ENCODE measurements at places on chromosomes 11 and 22.

- DNase-seq = no peak
These were observed 326.1 kb upstream of the NCAM1 start for GRCh38 chr11:112634995-112635737.

DNA sequence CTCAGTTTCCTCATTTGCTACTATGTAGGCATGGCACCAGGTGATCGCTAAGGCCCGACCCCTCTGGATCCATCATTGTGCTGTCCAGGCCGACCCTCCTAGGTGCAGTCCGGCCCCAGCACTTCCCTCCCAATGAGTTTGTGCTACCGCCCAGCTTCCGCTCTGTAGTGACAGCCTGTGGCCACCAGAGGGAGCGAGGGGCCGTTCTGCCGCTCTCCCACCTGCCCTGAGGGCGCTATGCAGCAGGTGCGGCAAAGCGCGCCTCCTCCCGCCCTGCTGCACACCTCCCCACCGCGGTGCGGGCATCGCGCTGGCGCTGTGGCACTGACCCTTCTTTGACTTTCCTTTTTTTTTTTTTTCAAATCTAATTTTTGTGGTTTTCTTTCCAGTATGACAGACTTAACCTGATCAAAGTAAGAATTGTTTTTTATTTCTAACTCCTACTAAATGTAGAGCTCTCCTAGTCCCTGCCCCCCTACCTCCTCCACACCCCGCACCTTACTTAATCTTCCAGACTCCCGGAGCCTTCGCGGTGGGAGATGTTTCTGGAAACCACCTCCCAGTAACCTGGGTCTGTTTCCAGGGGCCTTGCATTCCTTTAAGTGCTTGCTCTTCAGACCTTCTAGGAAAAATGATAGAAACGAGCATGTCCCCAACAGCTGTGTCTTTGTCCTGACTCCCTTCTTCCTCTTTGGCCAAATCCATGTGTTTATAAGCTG lies 73.7 kb downstream of the SCN3B start:
- DNase-seq = peak; percentile 81

DNA sequence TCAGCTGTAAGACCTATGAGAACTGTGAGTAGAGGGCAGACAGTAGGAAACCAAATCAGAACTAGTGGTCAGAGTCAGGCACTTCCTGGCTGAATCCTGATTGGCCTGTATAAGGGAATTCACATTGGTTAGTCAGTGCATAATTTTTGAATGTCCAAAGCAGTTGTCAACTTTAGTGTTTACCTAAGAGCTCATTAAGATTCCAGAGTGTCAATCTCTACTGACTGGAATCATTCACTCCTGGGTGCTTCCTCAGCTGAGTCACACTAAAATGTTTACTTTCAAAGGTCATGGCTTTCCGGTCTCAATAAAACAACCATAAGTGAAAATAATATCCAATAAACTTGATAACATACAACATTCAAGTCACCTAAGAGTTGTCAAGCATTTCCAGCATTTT lies 306.1 kb downstream of the C11orf87 start:
- no peak for DNase-seq

- DNase-seq = no peak
These were observed 230.1 kb downstream of the MIAT start for GRCh38 chr22:26887456-26887855.

GRCh38 chr22:36470994-36471331 lies 10.5 kb downstream of the TXN2 start:
- DNase-seq = no peak

- DNase-seq = no peak
These were observed 9.4 kb downstream of the MOB2 start for GRCh38 chr11:1476940-1477736.

GRCh38 chr11:93216511-93217101 lies 18.8 kb upstream of the SLC36A4 start:
- no peak for DNase-seq

GRCh38 chr11:112878033-112878601 lies 83.1 kb upstream of the NCAM1 start:
- DNase-seq = no peak

- peak; percentile 67 for DNase-seq
These were observed 18.4 kb upstream of the RAPSN start for GRCh38 chr11:47467357-47467756.

DNA sequence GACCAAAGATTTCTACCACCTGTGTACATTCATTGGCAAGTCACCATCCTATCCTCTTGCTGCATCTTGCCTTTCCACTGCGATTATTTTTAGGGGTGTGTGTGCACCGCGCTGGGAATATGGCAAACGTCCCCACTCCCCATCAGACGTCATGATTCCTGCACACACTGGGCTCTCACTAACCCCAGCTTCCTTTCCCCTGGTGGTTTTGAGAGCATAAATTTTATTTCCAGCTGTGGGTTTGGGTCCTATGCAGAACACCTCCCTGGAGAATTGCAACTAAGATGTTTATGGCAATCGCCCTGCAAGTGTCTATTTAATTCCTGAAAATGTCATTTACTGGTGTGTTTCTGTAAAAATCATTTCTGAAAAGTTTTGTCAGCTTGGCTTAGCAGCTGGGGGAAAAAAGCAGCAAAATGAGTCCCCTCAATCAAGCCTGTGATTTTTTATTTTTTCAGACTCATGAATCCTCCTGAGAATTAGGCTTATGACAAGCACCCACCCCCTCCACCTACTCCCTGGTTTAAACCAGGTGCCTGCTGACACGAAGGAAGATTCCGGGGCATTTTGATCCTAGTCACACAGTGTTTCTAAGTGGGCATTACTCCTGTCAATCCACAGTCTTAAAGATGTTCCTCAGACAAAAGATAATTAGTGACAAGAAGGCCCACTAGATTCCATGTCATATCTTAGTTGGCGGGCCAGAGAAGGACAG lies 23.8 kb downstream of the UPB1 start:
- no peak for DNase-seq

GRCh38 chr11:7480113-7480512 lies 5.2 kb upstream of the OLFML1 start:
- DNase-seq = no peak

- DNase-seq = no peak
These were observed 31.3 kb downstream of the SLC1A2 start for GRCh38 chr11:35388061-35388460.

- no peak for DNase-seq
These were observed 18.6 kb upstream of the LMO2 start for GRCh38 chr11:33910296-33910957.

DNA sequence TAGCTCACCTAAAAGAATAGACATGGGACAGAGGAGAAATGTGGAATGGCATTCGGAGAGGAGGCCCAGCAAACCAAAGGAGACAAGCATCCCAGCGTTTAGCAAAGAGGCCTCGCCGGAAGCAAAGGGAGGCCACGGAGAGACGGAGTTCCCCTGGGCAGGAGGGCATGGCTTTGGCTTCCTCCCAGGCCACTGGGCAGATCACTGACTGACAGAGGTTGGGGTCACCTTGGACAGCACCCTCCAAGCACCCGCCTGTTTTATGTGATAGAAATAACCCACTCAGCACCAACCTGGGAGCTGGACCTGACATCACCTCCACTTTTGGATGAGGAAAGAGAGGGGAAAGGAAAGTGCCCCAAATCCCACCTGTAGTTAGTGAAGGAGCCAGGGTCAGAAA lies 434.1 kb downstream of the BRD1 start:
- no peak for DNase-seq

DNA sequence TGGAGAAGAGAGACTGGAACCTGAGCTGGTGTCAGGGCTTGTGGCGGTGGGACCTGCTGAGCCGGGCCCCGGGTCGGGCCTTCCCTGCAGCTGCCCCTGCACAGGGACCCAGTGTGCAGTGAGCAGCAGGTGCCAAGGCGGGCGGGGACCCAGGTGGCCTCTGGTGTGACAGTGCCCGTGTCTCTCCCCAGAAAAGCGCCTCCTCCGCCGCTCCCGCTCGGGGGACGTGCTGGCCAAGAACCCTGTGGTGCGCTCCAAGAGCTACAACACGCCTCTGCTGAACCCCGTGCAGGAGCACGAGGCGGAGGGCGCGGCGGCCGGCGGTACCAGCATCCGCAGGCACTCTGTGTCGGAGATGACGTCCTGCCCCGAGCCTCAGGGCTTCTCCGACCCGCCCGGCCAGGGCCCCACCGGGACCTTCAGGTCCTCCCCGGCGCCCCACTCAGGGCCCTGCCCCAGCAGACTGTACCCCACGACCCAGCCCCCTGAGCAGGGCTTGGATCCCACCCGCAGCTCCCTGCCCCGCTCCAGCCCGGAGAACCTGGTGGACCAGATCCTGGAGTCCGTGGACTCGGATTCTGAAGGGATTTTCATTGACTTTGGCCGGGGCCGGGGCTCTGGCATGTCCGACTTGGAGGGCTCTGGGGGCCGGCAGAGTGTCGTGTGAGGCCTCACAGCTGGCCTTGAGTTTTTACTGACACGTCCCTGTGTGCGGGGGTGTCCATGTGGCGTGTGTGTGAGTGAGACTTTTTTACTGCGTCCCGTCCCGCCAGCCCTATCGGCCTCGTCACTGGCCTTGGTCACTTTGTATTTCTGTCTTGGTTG lies 15.6 kb upstream of the ARHGAP8 start:
- no peak for DNase-seq

GRCh38 chr11:124766156-124766555 lies 4.1 kb upstream of the ESAM start:
- DNase-seq = no peak

DNA sequence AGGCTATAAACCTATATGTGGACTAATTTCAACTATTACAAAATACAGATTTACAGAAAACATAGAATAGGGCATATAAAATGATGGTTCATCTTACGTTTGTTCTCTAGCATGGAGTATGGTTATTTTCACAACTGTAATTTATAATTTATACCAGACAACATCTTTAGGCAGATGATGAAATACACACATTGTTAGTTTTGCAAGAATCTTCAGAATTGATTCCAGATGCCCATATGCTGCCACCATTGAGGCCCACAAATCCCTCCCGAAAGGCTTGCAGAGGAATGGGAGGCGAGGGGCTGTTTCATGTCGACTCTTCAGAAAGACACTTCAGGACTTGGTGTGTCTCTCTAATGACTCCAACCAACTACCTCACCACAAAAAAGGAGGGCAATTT lies 6.2 kb downstream of the PTPN5 start:
- DNase-seq = no peak

DNA sequence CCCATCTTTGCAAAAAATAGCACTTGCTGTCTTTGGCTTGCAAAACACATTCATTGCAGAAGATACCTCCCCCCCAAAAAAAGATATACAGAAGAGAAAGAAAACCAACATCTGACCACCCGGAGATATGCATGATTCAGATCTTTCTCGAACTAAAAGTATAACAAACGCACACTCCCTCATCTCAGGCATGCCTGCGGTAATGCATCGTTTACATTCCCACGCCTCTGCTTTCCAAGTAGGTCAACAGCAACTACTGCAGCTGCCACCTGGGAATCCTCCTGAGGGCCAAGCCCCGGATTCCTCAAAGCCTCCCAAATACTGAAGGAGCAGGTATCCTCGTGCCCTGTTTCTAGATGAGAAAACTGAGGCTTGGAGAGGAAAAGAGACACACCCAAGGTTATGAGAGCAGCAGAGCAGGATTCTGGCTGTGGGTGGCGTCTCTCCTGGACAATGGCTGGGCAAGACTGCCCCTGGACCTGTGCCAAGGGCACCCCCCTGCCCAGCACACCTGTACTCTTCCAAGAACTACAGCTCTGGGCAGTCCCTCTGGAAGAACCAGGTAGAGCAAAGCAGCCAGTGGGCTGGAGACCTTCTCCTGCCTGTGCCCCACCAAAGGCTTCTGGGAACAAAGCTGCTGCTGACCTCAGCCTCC lies 38.1 kb downstream of the NUP50 start:
- no peak for DNase-seq

GRCh38 chr11:23574149-23574548 lies 713.9 kb upstream of the CCDC179 start:
- DNase-seq = peak; percentile 16

- DNase-seq = no peak
These were observed 1.3 kb upstream of the NPTXR start for GRCh38 chr22:38845004-38845740.

GRCh38 chr22:36936362-36937116 lies 23.1 kb downstream of the CSF2RB start:
- DNase-seq = no peak

- no peak for DNase-seq
These were observed 19.9 kb upstream of the FAT3 start for GRCh38 chr11:92204731-92205130.

DNA sequence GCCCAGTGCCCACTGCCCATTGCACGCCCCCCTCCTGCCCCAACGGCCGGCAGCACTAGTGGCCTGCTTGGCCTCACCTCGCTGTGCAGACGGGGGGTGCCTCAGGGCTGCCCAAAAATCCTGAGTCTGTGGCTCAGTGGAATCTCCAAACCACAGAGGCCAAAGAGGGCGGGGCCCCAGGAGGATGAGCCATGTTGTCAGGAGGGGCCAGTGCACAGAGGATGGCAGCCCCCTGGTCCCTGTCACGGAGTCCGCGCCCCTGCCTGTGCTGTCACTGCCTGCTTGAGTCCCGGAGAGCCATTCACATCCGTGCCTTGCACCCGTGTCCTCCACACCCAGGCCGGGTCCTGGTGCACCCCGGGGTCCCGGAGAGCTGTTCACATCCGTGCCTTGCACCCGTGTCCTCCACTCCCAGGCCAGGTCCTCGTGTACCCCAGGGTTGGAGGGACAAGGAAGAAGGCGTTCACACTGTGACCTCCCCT lies 36.4 kb upstream of the MUC5AC start:
- no peak for DNase-seq

GRCh38 chr11:61545341-61545740 lies 35.5 kb downstream of the SYT7 start:
- no peak for DNase-seq

GRCh38 chr11:100182927-100183326 lies 504.2 kb upstream of the ARHGAP42 start:
- DNase-seq = no peak

DNA sequence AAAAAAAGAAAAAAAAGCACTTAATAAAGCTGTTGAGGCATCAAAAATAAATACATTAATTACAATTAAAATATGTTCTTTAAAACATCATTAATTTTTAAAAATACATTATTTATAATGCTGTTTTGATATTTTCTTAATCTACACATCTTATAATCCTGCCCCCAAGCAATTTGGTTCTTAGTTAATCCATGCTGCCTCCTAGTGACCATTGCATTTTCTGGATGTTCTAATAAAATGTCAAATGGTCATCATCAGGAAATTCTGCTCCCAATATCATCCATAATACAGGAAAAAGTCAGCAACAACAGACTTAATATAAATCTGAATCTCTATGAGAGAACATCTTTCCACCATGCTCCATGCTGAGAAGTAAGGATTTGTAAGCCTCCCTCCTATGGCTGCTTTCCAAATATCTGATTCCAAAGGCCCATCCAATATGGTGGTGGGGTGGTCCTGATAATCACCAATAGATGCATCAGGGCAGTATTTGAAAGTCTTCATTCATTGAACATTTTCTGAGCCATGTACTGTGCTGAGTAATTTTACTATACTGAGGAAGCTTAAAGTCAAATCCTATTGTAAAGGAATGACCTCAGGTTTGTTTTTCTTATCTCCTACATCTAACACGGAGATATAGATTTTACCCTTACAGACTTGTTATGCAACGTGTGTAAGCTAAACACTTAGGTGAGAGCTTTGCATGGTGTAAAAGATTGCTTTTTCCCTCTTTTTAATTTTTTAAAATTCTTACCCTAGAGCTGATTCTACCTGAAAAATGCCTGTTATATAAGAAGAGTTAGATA lies 124.7 kb upstream of the BMAL1 start:
- no peak for DNase-seq

Data from WERI-Rb-1 (cell line).